Fibroblast of skin of right quadriceps (primary cell): ENCODE measurements at places on chromosomes 3 and 15.
A peak's percentile ranks its signal among the peaks of the same experiment; 100 is the strongest.

DNA sequence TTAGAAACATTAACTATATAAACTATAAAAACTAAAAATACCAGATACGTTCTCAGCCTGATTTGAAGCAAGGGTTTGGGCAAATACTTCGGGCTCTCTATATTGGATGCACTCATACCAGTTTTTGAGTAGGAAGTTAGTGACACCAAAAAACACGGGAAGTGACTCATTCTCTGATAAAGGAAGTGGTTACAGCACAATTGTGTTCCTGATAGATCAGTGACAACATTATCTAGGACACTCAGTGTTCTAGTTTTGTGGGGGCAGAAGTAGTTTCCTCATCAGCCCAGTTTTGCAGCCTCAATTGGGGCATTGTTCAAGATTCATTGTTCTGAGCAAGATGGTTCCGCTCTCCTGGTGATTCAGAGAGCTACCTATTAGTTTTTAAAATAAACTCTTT, 469.6 kb upstream of the DPPA4 start:
- DNase-seq = peak; percentile 6

GRCh38 chr15:74726774-74727164, 1.4 kb upstream of the CYP1A1 start:
- no peak for DNase-seq

- no peak for DNase-seq
Measured at GRCh38 chr15:100571592-100572167, 30.3 kb downstream of the LINS1 start.

DNA sequence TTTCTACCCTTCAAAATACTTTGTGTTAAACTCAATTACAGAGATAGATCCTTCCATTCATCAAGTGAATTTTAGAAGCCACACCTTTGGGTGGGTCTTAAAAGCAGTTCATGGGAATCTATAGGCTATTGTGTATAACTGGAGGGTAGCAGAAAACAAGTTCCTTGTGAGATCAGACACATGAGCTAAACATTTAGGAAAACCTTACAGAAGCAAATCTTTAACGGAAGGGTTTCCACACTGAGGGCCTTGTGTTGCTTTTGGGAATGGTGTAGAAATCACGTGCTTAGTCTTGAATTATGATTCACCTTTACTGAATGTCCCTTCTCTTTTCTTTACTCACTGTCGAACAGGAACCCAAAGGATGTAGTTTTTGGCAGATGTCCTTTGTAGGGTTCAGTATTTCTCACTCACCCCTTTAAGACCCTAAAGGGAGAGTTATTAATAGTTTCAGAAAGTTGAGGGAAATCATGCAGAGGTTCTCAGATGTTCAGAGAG, 257.3 kb upstream of the CTDSPL start:
- DNase-seq = no peak

- no peak for DNase-seq
Measured at GRCh38 chr3:61936344-61936937, 375.1 kb downstream of the PTPRG start.

DNA sequence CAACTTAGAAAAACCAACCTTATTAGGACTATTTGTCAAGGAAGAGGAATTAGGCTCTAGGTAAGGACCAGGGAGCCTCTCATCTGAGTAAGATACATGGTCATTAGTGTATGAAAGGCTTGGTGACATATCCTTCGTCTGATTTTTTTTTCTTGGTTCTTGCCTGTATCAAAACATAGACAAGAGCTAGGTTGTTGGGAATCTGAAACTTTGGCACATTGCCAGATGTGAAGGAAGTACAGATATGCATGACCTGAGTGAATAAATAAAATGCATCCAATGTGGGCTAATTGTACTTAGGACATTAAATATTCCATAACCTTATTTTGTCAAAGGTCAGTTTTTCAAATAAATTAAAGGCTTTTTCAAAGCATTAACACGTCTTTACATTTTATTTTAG, 151.8 kb downstream of the SYNPR start:
- no peak for DNase-seq

DNA sequence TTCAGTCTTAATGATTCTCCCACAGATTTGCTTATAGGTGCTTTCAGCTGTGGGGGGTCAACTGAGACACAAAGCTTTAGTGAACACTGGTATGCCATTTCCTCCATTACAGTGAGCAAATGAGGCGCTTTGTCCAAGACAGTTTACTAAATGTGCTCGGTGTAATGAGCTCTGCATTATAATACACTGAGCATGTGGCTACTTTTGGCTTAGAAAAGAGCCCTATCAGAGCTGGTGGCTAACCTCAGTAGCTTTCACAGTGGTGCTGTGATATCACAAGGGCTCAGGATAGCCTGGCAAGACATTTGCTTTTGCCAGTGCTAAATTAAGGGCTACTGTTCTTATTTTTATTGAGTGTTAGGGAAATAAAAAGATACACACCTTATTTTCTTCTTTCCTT, 749.7 kb upstream of the ARPP21 start:
- no peak for DNase-seq

GRCh38 chr15:66306381-66306780, 13.0 kb downstream of the DIS3L start:
- no peak for DNase-seq

GRCh38 chr3:66303491-66303901, 82.7 kb downstream of the SLC25A26 start:
- DNase-seq = no peak

GRCh38 chr15:80596521-80596976, 98.6 kb upstream of the ABHD17C start:
- DNase-seq = no peak

DNA sequence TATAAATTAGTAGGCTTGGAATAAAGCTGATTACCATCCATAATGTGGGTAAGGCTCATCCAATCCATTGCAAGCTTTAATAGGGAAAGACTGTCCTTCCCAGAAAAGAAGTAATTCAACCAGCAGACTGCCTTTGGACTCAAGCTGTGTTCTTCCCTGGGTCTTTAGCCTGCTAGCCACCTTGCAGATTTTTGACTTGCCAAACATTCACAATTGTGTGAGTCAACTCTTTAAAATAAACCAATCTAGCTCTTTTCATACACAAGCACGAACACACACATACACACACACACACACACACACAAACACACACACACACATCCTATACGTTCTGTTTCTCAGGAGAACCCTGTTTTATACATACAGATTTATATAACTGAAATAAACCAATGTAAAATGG, 248.1 kb downstream of the NAALADL2 start:
- peak; percentile 2 for DNase-seq
